ENCODE measurements at places on chromosomes 2 and 18.

GRCh38 chr2:124258140-124258880 lies 233.2 kb downstream of the CNTNAP5 start:
- DNase-seq: no peak

GRCh38 chr2:197126630-197127352 lies 183.8 kb downstream of the ANKRD44 start:
- DNase-seq: no peak

GRCh38 chr2:54038835-54039234 lies 68.0 kb upstream of the PSME4 start:
- peak; percentile 75 for DNase-seq

- no peak for DNase-seq
Observed at GRCh38 chr2:9737053-9737875, 106.0 kb upstream of the TAF1B start.

GRCh38 chr2:102141970-102142828 lies at the start of gene IL1R1:
Gene IL1R1, plus strand, starts transcription at chr2:102142746. Its CDS starts 14,979 bp downstream, at chr2:102157725.
- DNase-seq: peak; percentile 79

GRCh38 chr2:229922449-229923386 lies at the start of gene FBXO36:
Gene FBXO36, plus strand, starts transcription at chr2:229922503. Its CDS starts 11 bp downstream, at chr2:229922514.
- peak; percentile 94 for DNase-seq

DNA sequence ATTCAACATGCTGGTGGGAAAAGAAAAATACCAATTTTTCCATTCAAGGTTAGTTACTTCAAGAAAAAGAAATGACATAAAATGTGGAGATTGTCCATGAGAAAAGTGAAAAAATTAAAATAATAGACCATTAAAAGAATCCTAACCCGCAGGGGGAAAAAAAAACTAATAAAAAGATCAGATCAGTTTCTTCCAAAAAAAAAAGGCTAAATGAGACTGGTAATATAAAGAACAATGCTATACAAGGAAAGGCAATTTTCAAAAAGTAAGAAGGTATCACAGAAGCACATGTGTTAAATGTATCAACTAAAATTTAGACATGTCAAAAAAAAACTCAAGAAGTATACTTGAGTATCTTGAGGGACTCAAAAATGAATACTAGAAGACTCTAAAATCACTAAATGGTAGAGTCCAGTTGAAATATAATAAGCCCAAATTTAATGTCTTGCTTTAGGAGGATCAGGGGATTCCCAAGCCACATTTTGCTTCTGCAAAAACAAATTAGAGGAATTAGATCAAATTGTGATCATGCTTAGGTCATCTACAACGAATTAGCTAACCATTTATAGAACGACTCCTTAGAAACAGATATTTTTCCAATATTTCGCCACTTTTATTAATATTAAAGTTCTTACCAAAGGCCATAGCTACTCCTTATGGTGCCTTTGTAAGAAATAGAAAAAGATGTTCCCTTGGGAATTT lies 35.8 kb upstream of the GLS start:
- DNase-seq: no peak
